ENCODE measurements at places on chromosomes 16 and 17. TPM values are rescaled to one million over a fixed set of nuclear protein-coding genes. Genes with fewer than 3 reads are reported as not detected.

SLC47A2 gene
- 0.18 TPM for polyA plus RNA-seq

RCVRN gene
- not detected for polyA plus RNA-seq

CDRT15 gene
- not detected for polyA plus RNA-seq

TEX19 gene
- polyA plus RNA-seq = 0.02 TPM

WFIKKN2 gene
- not detected for polyA plus RNA-seq

SPN gene
- polyA plus RNA-seq = not detected

KIAA0513 gene
- polyA plus RNA-seq = 3.4 TPM

JPH3 gene
- polyA plus RNA-seq = not detected

ZMYND15 gene
- polyA plus RNA-seq = 0.31 TPM

CCL3 gene
- polyA plus RNA-seq = not detected

IGF2BP1 gene
- not detected for polyA plus RNA-seq

ZNF205 gene
- polyA plus RNA-seq = 19.1 TPM

ABCC12 gene
- polyA plus RNA-seq = not detected

KRTAP2-3 gene
- 1.2 TPM for polyA plus RNA-seq

SRL gene
- not detected for polyA plus RNA-seq
